ENCODE measurements at places on chromosomes 2 and 18. TPM values are rescaled to one million over a fixed set of nuclear protein-coding genes. Genes with fewer than 3 reads are reported as not detected.

PLA2R1 gene
- total RNA-seq: 4.0 TPM

FAM237A gene
- not detected for total RNA-seq

ZC3H6 gene
- total RNA-seq: 9.8 TPM

UGP2 gene
- total RNA-seq: 165 TPM

COLEC11 gene
- total RNA-seq: not detected

AKAIN1 gene
- not detected for total RNA-seq

IL18RAP gene
- total RNA-seq: 0.48 TPM

KLF11 gene
- total RNA-seq: 10.0 TPM

POTEI gene
- total RNA-seq: not detected

SCN3A gene
- 0.72 TPM for total RNA-seq

NHEJ1 gene
- 20.9 TPM for total RNA-seq
